Stimulated activated CD4-positive, alpha-beta T cell treated with anti-CD3 and anti-CD28 coated beads, TNF-alpha, amount 100 ng/mL, for 1 hour (primary cell): ENCODE measurements at places on chromosomes 12 and 14.

DNA sequence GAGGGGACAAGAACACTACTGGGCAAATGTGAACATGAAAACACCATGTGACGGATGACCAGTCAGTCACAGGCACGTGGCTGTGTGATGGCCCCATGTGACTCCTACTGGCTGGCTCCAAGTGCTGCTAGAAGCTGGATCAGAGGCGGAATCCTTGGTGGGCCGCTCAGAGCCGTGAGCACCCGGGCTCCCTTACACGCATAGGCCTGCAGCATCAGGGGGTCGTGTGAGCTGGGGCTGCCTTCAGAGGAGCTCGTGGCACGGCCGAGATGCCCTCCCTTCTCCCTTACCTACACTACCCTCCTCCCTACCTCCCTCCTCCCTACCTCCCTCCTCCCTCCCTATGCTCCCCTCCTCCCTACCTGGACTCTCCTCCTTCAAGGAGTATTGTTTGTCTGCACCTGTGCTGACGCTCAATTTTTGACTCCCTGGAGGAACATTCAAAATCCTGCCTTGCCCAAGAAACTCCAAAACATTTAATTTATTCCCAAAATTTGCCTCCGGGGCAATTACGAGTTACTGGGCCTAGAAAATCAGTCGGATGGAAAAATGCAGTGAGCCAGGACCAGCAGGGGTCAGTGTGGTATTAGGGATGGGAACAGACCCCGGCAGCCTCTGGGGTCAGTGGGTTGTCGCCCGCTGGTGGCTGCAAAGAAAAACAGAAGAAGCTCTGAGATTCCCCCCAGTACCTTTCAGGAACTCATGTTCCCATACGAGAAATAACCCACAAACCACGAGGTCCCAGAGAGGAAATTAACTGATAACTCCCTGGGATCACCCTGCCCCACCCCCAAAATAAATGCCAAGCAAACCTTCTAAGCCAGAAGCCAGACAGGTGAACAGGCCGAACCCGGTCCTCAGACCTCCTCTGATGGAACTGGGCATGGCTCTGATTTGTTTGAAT lies 61.3 kb downstream of the C14orf132 start:
- DNase-seq, result peak; percentile 31

DNA sequence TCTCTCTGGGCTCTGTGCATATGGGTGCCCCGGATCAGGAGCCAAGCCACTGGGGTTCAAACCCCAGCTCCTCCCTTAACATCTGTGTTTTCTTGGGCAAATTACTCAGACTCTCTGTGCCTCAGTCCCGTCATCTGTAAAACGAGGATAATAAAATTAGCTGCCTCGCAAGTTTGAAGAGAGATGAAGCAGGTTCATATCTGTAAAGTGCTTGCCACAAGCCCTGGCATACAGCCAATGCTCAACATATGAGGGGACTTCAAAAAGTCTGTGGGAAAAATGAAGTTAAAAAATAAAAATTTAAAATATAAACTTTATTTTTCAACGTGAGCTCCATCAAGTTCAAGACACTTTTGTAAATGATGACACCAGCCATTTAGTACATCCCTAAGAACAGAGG lies 276.7 kb downstream of the FOXN3 start:
- DNase-seq, result no peak

- DNase-seq, result no peak
These were observed 53.1 kb upstream of the TMEM233 start for GRCh38 chr12:119540476-119540875.

DNA sequence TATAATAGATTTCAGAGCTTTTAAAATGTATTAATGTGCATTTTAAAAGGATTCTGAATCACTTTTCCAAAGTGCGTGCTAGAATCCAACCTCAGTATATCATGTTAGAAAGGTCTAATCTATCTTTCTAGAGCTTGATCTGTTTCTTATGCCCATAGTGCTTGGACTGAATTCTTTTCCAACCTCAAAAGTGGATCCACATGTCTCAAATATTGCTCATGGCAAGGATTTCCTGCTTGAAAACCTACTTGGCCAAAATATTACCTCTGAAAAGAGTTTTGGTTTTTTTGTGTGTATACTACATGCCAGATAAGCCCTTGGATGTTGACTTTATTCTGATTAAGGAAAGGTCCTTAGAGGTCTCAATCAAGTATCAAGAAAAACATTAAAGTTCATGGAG lies 16.9 kb upstream of the SLC6A15 start:
- DNase-seq, result no peak

GRCh38 chr14:105891221-105891602 lies 364.8 kb downstream of the TMEM121 start:
- DNase-seq, result no peak

DNA sequence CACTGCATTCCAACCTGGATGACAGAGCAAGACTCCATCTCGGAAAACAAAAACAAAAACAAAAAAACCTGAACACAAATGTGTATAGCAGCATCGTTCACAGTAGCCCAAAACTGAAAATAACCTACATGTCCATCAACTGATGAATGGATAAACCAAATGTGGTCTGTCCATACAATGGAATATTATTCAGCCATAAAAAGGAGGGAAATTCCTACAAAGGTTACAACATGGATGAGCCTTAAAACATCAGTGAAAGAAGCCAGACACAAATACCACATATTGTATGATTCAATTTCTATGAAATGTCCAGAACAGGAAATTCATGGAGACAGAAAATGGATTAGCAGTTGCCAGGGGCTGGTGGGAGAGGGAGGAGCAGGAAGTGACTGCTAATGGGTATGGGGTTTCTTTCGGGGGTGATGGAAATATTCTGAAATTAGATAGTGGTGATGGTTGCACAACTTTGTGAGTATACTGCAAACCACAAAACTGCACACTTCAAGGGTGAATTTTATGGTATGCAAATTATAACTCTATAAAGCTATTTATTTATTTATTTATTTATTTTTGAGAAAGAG lies 4.0 kb downstream of the MYL2 start:
- DNase-seq, result no peak

GRCh38 chr12:113291586-113291985 lies 43.3 kb downstream of the SLC8B1 start:
- no peak for DNase-seq

GRCh38 chr12:26162905-26163304 lies 32.5 kb upstream of the SSPN start:
- no peak for DNase-seq

GRCh38 chr14:100333827-100334226 lies 10.7 kb downstream of the SLC25A47 start:
- no peak for DNase-seq

DNA sequence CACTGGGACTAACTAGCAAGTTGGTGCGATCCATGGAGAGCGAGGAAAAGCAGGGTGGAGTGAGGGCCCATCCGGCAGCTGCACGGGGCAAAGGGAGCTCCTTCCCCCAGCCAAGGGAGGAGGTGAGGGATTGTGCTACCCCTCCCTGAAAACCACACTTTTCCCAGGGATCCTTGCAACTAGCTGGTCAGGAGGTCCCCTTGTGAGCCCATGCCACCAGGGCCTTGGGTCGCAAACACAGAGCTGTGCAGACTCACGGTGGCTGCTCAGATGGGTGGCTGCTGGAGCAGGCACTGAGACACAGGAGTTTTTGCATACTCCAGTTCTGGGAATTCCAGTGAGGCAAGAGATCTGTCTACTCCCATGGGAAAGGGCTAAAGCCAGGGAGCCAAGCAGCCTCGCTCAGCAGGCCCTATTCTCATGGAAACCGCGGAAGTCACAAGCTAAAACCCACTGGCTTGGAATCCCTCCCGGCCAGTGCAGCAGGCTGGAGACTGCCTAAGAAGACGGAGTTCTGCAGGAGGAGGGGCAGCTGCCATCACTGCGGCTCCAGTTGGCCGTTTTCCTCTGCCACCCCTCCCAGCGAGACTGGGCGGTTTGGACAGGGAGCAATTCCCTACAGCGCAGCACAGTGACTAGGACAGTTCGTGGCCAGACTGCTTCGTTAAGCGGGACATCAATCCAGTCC lies 10.9 kb upstream of the ZNF705A start:
- no peak for DNase-seq

- no peak for DNase-seq
These were observed 16.1 kb downstream of the PIGH start for GRCh38 chr14:67583711-67584644.

DNA sequence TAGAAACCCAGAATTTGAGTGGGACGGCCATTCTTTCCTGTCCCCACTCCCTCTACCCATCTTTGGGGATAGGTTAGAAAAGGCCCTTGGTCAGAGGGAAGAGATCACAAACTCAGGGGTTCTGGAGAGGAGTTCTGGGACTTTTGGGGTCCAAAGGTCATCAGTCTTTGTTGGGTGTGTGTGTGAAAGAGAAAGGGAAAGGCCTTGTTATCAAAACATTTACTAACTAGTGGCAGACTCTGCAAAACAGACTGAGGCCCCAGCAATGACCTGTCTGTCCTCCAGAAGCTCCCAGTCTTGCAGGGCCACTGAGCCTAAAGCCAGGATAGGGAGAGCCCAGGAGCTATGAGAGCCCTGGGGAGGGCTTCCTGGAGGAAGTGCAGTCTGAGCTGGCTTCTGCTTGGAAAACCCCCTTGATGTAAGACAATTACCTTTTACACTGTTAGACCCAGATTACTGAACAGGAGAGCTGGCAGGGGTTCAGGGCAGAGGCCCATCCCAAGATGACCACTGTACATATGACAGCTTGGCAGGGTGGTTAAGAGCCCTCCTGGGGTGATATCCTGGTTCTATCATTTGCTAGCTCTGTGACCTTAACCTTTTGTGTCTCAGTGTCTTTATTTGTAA lies 429.1 kb upstream of the CCDC196 start:
- no peak for DNase-seq

- no peak for DNase-seq
These were observed 7.7 kb upstream of the PCK2 start for GRCh38 chr14:24086193-24086955.

GRCh38 chr12:19462406-19462805 lies 23.1 kb downstream of the AEBP2 start:
- DNase-seq, result no peak

GRCh38 chr14:56959869-56960268 lies 149.6 kb upstream of the OTX2 start:
- DNase-seq, result no peak

DNA sequence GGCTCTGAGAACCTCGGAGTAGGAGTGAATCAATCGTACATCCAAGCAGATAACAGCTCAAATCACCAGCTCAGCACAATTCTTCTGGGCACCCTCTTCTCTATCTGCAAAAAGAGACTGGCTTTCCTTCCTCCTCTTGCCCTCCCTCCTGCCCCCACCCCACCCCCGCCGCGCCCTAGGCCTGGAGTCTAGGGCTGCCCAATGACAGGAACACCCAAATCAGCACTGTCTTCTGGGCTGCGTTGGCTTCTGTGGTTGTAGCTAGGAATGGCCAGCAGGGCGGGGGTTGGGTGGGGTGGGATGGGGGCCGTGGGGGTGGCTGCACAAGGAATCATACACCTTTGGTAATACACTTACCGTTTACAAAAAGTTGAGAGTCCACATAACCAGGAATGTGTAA lies 28.0 kb upstream of the TMCC3 start:
- DNase-seq, result no peak

DNA sequence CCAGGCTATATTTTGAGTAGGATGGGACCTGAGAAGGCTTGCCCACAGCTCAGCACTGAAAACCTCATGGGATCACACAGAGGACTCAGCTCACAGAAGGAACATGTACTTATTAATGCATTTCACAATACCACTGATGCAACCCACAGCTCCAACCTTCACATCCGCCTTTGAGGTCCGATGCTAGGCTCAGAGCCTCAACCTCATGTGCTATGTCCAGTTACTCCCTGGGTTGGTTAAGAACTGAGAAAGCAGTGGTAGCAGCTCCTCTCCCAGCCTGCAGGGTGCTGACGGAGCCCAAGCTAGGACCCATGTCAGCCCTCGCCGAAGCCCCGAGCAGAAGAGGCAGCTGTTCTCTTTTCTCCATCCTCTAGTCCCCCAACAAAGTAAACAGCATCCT lies 52.9 kb downstream of the SPTB start:
- DNase-seq, result no peak

GRCh38 chr14:79165471-79166090 lies 995.4 kb downstream of the NRXN3 start:
- DNase-seq, result no peak

DNA sequence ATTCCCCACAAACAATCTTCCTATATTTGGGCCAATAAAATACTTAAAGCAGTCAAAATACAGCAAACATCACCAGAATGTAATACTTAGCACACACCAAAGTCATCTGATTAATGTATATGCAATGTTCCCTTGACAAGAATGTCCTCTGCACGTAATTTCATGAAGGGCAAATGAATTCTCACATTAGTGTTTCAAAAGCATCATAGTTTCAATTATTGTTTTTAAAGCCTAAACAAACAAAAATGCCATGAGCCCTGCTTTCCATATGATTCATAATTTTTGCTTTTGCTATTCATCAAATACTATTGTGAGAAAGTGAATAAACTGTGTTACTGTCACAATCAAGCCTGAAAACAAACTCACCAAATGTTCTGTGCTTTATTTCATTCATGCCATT lies 156.0 kb downstream of the EPS8 start:
- no peak for DNase-seq

GRCh38 chr14:74684434-74684833 lies 28.4 kb downstream of the AREL1 start:
- no peak for DNase-seq

- DNase-seq, result no peak
These were observed 21.3 kb upstream of the FAM234B start for GRCh38 chr12:13022851-13023271.

DNA sequence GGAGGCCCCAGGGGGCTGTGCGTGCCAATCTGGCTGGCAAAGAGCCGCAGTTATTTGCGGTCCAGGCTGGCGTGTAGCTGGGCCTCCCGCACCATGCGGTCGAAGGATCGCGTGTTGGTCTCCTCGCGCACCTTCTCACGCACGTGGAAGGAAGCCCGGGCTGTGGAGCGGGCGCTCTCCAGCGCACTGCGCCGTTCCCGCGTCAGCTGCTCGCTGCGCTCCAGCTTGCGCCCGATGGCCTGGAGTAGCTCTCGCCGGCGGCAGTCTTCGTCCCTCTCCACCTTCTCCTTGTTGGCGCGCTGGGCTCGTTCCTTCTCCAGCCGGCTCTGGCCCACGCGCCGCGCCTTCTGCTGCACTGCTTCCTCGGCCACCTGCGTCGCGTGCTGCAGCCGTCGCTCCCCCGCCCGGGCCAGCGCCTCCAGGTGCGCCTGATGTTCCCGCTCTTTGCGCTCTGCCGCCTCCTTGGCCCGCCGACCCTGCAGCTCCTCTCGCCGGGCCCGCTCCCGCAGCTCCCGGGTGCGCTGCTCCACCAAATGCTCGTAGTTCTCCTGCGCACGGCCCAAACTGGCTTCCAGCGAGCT lies 3.1 kb downstream of the CCDC177 start:
- no peak for DNase-seq

DNA sequence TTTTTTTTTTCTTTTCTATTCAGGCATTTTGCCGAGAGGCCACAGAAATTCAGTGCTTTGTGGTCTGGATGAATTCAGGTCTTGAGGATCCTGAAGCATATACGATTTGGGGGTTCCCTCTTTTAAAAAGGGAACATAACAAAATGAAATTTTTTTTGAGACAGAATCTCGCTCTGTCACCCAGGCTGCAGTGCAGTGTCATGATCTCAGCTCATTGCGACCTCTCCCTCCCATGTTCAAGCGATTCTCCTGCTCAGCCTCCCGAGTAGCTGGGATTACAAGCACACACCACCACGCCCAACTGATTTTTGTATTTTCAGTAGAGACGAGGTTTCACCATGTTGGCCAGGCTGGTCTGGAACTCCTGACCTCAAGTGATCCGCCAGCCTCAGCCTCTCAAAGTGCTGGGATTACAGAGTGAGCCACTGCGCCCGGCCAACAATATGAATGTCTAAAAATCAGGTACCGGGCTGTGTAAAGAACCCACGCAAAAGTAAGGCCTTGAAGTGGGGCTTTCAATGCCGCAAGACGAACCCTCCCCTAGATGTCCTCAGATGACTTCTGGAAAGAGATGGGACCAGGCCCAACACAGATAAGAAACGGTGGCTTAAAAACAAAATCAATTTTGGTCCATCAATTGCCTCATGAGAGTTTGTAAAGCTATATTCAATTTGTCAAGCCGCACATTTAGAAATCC lies 30.0 kb downstream of the TESC start:
- DNase-seq, result no peak
